ENCODE measurements at places on chromosomes 11 and 22.

DNA sequence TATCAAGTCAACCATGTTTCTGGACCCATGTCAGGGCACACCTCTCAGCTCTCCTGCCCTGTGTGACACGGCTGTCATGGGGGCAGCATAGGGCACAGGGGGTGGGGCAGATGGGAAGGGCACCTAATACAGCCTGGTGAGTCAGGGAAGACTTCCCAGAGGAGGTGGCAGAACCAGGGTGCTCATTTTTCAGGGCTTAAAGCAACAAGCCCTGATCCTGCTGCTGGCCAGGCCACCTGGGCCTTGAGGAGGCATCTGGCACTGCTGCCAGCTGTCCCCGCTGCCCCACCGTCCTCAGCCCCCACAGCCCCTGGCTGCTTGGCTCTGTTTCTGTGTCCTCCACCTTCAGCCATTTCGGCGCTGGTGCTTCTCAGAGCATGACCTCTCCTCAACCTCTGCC is 4.4 kb downstream of the MAP3K11 start:
- DNase-seq, result no peak

- DNase-seq, result no peak
These were observed 61.3 kb upstream of the CREB3L1 start for GRCh38 chr11:46216019-46216764.

DNA sequence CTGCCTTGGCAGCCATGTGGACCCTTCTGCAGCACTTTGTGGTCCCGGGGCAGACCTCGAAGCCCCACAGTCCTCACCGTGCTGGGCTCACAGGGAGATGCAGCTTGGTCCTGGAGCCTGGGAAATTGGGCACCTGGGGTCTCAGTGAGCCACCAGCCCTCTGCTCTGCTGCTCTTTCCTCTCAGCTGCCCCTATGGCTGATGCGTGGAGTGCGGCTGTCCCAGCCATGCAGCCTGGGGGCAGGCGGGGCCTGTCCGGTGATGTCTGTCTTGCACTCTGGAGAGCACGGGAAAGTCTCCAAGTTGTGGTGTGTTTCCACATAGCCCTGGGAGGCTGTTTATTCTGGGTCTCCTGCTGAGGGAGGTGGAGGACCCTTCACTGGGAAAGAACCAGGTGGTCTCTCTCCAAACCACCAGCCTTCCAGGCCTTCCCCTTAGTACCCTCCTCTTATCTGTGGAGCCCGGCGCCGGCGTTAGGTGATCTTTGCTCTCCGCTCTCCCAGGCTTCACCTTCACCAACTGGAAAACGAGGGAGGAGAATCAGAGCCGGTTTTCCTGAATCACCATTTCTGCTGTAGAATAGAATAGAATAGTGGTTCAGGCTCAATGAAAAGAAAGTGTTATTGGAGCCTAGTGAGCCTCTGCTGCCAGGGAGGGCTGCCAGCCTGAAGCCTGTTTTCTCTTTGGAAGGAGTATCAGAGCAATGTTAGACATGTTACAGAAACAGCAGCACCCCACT is 41.2 kb upstream of the GRAMD4 start:
- DNase-seq, result no peak

GRCh38 chr22:41660416-41660815 is 28.3 kb downstream of the SNU13 start:
- DNase-seq, result no peak

GRCh38 chr11:45931739-45932138 is 9.3 kb downstream of the LARGE2 start:
- no peak for DNase-seq

DNA sequence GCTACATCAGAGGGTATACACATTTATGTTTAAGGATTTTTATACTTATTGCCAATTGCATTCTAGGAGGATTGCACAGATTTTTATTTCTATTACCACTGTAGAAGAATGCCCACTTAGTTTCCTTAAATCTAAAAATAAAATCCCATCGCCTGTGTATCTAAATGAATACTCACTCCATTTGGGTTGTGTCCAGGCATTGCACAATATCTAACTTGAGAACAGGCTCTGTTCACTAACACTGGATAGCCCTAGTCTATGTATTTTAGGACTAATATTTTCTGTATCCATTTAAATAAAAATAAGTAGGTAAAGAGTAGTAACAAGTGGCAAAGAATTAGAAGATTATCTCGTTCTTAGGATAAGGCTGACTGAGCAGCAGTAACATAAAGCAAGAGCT is 4.1 kb downstream of the C11orf52 start:
- DNase-seq, result no peak

GRCh38 chr11:123526027-123526805 is 96.1 kb downstream of the GRAMD1B start:
- DNase-seq, result no peak

DNA sequence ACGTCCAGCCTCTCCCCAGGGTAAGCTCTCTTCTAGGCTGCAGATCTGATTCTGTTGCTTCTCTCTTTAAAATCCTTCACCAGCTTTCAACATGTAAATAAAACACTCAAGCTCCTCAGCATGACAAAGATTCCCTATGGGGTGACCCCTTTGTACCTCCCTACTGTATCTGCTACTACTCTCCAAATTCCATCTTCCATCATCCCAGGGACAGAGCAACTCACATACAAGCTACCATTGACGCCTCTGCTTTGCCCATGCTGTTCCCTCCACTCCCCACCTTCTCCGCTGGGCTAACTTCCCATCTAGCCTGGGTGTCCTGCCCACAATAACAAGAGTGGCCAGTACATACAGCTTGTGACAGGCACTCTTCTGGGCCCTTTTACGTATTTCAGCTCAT is 207.5 kb upstream of the ZBED5 start:
- DNase-seq, result no peak

DNA sequence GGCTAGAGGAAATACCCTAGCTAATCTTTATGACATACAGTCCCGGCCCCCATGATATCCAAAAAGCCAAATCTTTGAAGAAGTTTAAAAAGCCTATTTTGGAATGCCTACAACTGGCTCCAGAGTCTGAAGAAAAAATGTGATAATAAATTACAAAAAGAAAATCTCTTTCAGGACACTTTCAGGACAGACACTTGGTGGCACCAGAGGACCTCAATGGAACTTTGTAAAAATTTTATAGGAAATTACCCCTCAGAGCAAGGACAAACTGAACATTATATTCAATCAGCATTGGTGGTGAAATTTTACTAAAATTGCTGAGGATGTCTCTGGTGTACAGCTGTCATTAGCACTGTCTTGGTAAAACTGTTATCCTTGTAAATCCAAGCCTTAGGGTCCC is 81.0 kb downstream of the CCDC73 start:
- DNase-seq, result no peak

DNA sequence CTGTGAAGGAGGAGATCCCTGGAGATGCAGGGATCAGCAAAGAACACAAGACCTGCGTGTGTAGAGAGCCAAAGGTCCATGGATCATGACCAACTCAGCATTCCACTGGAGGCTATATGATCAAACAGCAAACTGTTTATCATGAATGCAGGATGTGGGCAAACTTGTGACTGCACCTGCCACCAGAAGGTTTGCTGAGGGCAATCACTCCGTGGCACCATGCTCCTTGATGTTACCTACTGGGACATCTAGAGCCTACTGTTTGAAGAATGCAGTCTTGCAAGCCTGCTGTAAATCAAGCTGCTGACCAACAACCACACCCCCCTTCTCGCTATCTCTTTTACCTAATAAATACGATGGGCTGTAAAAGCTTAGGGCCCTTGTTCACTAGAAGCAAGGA is 9.7 kb downstream of the SCGB1D2 start:
- DNase-seq, result no peak

GRCh38 chr11:78310500-78310909 is 107.1 kb downstream of the GAB2 start:
- DNase-seq, result no peak

DNA sequence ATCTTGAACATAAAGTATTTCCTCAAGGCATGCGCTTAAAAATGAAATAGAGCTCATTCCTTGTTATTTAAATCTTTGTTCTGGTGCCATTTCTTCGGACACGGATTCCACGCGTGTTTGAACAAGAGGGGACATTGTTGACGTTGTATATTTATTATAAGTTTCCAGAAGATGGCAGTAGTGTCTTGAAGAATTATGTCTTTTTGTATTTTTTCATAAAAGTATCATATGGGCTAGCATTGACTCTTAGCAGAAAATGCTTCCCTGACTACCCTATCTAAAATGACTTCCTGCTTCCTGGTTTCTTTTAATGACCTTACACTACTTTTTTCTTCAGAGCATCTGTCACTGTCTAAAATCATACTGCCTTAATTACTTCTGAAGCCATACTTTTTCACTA is 20.4 kb downstream of the BIRC2 start:
- DNase-seq, result no peak

- DNase-seq, result no peak
These were observed 92.8 kb downstream of the RASSF10 start for GRCh38 chr11:13101644-13102512.

- no peak for DNase-seq
These were observed 27.2 kb upstream of the RASSF10 start for GRCh38 chr11:12981676-12982522.

DNA sequence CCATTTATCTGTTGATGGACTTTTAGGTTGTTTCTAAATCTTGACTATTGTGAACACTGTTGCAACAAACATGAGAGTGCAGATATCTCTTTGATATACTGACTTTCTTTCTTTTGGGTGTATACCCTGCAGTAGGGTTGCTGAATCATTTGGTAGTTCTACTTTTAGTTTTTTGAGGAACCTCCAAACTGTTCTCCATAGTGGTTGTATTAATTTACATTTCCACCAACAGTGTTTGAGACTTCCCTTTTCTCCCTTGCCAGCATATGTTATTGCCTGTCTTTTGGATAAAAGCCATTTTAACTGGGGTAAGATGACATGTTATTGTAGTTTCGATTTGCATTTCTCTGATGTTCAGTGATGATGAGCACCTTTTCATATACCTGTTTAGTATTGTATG is 330.0 kb downstream of the DDX10 start:
- no peak for DNase-seq

DNA sequence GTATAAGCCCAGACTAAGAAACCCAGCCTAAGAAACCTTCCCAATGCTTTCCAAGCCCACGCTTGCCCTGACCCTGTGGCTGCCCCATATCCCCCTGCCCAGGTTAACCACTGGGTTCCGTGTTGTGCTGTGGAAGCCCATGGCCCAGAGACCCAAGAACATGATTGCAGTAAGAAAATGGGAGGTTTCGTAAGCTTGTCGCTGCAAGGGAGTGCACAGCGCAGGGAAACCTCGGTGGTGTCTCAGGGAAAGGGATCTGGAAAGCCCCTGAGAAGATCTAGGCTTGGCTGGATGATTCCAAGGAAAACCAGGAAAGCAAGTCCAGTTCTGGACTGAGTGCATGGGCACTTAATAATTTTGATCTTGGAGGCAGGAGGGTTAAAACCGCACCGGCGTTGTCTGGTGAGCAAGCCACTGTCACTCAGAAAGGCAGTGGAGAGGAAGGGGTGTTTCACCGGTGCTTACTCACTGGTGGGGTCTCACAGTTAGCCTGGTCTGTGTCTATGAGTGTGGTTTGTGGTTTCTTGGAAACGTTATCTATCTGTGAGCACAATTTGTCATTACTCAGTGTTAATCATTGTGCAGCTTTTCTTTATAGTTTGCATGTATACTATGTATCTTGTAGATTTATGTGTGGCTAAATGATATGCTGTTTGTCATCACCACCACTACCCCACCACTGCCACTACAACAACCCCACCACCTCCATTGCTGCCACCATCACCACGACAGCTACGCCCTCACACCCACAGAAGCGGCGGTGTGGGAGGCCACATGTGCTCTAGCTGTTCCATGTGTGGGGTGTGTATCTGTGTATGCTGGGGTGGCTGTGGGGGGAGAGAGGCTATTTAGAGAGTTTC is 53.3 kb upstream of the PRDM11 start:
- DNase-seq, result no peak

- DNase-seq, result no peak
These were observed 498.3 kb upstream of the TENM4 start for GRCh38 chr11:79939111-79939510.

DNA sequence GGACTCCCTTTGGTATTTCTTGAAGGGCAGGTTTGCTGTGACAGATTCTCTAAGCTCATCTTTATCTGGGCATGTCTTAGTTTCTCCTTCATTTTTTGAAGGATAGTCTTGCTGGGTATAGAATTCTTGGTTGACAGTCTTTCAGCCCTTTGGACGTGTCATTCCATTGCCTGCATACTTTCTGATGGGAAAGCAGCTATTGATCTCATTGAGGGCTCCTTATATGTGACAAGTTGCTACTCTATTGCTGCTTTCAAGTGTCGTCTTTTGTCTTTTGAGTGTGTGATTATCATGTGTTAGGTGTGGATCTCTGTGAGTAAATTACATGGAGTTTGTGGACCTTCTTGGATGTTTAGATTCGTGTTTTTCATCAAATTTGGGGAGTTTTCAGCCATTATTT is 21.9 kb downstream of the IGHMBP2 start:
- DNase-seq, result no peak

DNA sequence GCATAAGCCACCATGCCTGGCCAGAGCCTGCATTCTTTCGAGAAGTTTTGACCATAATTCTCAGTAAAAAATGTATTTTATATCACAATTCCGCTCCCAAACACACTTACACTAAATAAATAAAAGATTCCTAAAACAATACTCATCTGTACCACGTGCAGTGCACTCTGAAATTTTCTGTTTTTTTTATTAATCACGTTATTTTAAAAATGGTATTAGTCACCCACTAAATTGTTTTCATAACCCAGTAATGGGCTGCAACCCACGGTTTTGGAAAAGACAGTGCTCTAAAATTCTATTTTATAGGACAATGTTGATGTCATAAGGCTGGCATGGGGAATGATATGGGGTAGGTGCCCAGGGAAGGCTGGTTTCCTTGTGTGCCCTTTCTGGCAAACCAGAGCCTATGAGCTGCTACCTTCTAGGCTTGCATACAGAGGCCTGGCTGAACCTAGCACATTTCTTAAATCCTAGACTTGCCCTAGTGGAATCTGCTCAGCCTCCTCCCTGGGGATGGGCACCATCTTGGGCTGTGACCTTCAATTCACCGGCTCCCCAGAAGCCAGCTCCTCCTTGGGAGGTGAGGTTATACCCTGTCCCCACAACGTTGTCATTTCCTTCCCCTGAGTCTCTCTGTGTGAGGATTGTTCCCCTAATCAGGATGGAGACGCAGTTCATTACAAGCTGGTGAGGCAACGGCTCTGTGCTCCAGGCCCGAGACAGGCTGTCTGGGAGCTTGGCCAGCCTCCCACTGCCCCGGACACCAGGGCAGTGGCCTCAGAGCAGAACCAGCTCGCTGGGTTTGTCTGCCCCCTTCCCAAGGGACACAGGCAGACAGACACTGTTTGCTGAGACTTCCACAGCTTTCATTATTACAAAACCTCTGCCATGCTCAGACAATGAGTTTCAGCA is 116.5 kb upstream of the NAV2 start:
- no peak for DNase-seq

DNA sequence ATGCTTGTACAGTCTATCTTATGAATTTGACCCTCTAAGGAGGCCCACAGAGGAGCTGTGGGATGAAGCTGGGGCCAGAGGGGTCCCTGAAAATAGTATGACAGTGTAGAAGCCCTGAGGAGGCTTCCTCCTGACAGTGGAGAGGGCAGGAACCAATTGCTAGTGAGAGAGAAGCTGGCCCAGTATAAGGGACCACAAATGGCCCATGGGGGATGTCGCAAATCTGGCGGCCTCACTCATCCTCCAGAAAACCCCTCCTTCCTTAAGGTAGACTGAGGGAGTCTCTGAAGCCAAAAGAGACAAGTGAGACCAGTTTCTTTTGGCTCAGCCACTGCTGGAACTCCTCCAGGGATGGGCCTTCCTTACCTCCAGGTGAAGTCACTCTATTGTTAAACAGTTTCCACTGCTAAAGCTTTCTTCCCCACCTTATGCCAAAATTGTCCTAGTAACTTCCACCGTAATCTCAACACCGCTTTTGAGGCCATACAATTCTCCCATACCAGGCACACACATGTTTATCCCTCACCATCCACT is 17.8 kb upstream of the CASTOR1 start:
- no peak for DNase-seq

- no peak for DNase-seq
These were observed 475.0 kb downstream of the MIAT start for GRCh38 chr22:27132400-27132799.

All from left renal pelvis (tissue), 4 donors.